ENCODE measurements at places on chromosomes 3 and 15. TPM values are rescaled to one million over a fixed set of nuclear protein-coding genes. Genes with fewer than 3 reads are reported as not detected.
A peak's percentile ranks its signal among the peaks of the same experiment; 100 is the strongest.

DNA sequence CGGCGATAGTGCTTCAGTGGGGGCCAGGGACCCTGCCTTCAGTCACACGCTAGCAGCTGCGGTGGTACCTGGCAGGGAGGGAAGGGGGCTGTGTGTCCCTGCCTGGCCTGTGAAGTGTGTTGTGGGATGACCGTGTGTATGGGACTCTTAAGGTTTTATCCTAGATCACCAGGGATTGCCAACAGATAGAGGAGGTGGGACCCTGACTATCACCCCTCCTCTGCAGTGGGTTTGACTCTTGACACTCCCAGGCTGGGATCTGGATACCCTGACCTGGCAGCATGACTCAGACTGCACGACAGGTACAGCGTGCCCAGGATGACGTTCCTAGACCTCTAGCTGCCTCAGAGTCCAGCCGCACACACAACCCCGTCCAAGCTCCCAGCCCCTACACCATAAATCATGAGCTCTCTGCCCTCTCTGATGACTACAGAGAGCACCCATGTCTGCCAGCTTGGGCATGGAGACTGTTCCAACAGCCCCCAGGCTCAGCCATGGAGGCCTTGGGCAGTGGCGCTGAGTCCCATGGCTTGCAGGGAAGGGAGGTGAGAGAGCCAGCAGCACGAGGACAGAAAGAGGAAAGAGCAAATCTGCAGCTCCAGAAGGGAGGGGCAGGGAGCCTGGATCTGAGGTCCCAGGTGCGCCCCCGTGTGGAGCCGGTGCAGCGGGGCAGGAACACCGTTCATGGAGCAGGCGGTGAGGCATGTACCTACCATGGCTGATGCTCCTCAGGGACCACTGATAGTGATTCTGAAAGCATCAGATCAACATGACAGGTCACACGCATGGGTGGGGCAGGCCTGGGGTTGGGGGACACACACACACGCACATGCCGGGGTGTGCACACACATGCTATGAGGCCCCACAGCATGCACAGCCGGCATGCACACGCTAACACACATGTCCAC lies 71.0 kb downstream of the ADAMTS7 start:
- no peaks in the 10 kb centered on the region for H3K4me1 ChIP-seq
- H3K27ac ChIP-seq = no peak overlapping the region
- no peaks in the 10 kb centered on the region for H3K36me3 ChIP-seq

GRCh38 chr3:30077746-30078145 lies 528.7 kb upstream of the TGFBR2 start:
- no peak overlapping the region for H3K4me3 ChIP-seq
- no peaks in the 10 kb centered on the region for H3K36me3 ChIP-seq
- DNase-seq = no peak

GRCh38 chr15:75801859-75802593 lies 41.2 kb upstream of the UBE2Q2 start:
- H3K4me3 ChIP-seq = peak overlapping the region; percentile 23
- peaks cover 5% of the 10 kb centered on the region for H3K4me1 ChIP-seq
- H3K36me3 ChIP-seq = no peaks in the 10 kb centered on the region
- H3K27ac ChIP-seq = no peak overlapping the region

RASGRF1 gene
- total RNA-seq = 6.0 TPM

GRCh38 chr3:45509768-45510129 lies 84.8 kb upstream of the LIMD1 start:
- no peak overlapping the region for H3K4me3 ChIP-seq
- H3K4me1 ChIP-seq = no peaks in the 10 kb centered on the region
- no peaks in the 10 kb centered on the region for H3K27me3 ChIP-seq

GRCh38 chr3:27279123-27279522 lies 90.1 kb downstream of the NEK10 start:
- no peaks in the 10 kb centered on the region for H3K4me1 ChIP-seq
- DNase-seq = no peak
- no peak overlapping the region for H3K27ac ChIP-seq
- H3K36me3 ChIP-seq = no peaks in the 10 kb centered on the region
- H3K27me3 ChIP-seq = no peaks in the 10 kb centered on the region
- no peak overlapping the region for H3K4me3 ChIP-seq

ARPP21 gene
- total RNA-seq = not detected

RPP14 gene
- 13.2 TPM for total RNA-seq

DNA sequence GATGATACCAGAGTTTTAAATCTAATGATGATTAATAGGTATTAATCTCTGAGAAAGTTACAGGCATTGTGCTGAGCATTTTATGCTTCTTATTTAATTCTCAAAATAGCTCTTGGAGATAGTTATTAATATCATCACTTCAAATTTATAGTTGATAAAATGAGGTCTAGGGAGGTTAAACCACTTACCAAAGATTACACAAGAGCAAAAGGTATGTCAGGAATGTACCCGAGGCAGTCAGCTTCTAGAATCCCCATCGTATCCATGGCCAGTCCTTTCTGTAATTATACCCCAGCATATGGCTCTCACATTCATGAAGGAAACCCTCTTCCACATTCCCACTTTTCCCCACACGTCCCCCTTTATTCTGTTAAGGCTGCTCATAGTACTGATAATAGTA lies 421.3 kb downstream of the PYDC2 start:
- DNase-seq = peak; percentile 36
- peaks cover 6% of the 10 kb centered on the region for H3K4me1 ChIP-seq
- no peak overlapping the region for H3K27ac ChIP-seq
- H3K4me3 ChIP-seq = no peak overlapping the region
- no peaks in the 10 kb centered on the region for H3K27me3 ChIP-seq

DNA sequence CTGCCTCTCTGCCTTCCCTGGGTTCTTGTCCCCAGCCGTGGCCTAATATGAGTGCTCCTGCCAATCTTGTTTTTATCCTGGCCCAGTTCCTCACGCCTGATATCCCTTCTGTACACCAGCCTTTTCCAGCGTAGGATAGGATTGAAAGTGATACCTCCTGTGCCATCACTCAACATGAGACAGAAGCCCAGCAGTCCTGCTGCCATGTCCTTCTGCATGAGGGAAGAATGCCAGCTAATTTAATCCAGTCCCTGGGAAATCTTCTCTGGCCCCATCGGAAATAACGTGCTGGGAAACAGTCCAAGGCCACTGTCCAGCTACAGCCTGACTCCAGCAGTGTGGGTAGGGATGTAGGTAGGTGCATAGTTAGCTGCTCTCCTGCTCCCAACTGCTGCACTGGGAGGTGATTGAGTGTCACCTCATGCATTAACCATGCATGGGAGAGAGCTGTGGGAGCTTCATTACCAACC lies 92.0 kb upstream of the TPM1 start:
- no peak overlapping the region for H3K27ac ChIP-seq
- no peaks in the 10 kb centered on the region for H3K27me3 ChIP-seq
- H3K4me1 ChIP-seq = no peaks in the 10 kb centered on the region
- DNase-seq = no peak

- H3K27me3 ChIP-seq = no peaks in the 10 kb centered on the region
- peaks cover 17% of the 10 kb centered on the region for H3K4me1 ChIP-seq
- no peak overlapping the region for H3K27ac ChIP-seq
- DNase-seq = no peak
- peaks cover 13% of the 10 kb centered on the region for H3K36me3 ChIP-seq
Observed at GRCh38 chr15:80785335-80785734, 6.2 kb downstream of the CEMIP start.

MNS1 gene
- 16.2 TPM for total RNA-seq

DNA sequence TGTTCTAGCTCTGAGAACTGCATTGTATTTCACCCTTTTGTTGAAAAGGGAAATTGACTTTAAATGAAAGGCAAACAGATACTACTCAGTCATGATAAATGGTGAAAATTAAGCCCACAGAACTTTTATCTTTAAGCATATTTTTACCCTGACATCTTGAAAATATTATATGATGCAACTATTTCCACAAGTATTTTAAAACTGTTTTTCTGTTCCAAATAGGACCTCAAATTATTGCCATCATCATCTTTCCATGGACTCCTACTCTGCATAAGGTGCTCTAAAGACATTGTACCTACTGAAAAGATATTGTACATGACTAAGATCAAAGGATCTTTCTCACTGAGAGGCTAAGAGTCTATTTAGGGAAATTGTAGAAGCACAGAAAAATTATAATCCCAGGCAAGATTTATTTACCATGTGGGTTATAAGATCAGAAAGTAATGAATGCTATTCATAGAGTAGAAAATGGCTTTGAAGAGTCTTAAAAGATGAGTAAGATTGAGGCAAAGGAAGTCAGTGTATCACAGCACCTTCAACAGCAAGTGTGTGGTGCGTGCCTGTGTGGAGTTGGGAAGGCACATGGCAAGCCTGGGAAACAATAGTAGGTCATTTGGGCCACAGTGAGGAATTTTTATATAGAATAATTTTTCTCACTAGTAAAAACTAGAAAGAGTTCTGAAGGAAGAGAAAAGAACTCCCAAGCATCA lies 68.8 kb downstream of the VGLL3 start:
- H3K27me3 ChIP-seq = no peaks in the 10 kb centered on the region
- no peak overlapping the region for H3K4me3 ChIP-seq
- H3K4me1 ChIP-seq = peaks cover 14% of the 10 kb centered on the region
- H3K36me3 ChIP-seq = no peaks in the 10 kb centered on the region
- DNase-seq = no peak

- H3K4me1 ChIP-seq = no peaks in the 10 kb centered on the region
- no peaks in the 10 kb centered on the region for H3K27me3 ChIP-seq
- no peak for DNase-seq
- no peak overlapping the region for H3K27ac ChIP-seq
- peaks cover 9% of the 10 kb centered on the region for H3K36me3 ChIP-seq
Observed at GRCh38 chr3:57637391-57637790, 40.2 kb upstream of the ARF4 start.

GRCh38 chr3:4741404-4742307 lies 237.6 kb upstream of the BHLHE40 start:
- H3K27me3 ChIP-seq = no peaks in the 10 kb centered on the region
- H3K4me3 ChIP-seq = no peak overlapping the region
- H3K36me3 ChIP-seq = no peaks in the 10 kb centered on the region
- DNase-seq = peak; percentile 85
- peaks cover 48% of the 10 kb centered on the region for H3K4me1 ChIP-seq
- peak overlapping the region; percentile 81 for H3K27ac ChIP-seq

All from PC-9 (cell line).